ENCODE measurements at places on chromosomes 16 and 17.

DNA sequence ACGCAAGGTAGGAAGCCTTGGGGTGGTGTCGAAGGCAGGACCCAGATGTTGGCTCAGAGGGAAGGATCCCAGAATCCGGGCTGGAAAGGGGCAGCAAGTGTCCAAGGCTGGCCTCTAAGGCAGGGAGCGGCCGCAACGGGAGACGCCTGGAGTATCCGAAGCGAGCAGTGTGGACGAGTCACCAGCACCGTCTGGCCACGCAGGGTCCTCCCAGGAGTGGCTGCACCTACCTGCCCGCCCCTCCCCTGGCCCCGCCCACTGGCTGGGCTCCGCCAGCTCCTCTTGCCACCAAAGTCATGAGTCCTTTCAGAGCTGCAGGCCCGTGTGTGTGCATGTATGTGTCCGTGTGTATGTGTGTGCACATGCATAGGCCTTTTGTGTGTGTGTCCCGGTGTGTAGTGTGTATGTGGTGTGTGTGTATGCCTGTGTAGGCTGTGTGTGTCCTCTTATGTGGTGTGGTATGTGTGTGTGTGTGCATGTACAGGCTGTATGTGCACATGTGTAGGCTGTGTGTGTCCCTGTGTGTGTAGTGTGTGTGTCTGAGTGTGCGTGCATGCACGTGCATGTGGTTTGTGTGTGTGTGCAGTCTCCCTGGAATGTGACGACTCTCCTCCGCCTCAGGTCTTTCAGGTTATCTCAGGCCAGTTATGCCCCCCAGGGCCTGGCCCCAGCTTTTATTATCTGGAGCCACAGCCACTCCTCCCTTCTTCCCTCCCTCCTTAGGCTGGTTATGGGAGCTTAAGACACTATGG is at the start of gene PRSS8:
Gene PRSS8, minus strand, starts transcription at position 193 of the 752 bp plus-strand sequence. CDS start 229 bp downstream, outside the sequence.
- no peak for DNase-seq

GRCh38 chr17:63291258-63291657 is 154.8 kb downstream of the CYB561 start:
- DNase-seq, result no peak

GRCh38 chr16:89402962-89403361 is 87.4 kb downstream of the ANKRD11 start:
- DNase-seq, result peak; percentile 39

GRCh38 chr17:606508-607250 is 108.0 kb downstream of the VPS53 start:
- no peak for DNase-seq

GRCh38 chr17:32894245-32894644 is 17.3 kb upstream of the MYO1D start:
- no peak for DNase-seq

DNA sequence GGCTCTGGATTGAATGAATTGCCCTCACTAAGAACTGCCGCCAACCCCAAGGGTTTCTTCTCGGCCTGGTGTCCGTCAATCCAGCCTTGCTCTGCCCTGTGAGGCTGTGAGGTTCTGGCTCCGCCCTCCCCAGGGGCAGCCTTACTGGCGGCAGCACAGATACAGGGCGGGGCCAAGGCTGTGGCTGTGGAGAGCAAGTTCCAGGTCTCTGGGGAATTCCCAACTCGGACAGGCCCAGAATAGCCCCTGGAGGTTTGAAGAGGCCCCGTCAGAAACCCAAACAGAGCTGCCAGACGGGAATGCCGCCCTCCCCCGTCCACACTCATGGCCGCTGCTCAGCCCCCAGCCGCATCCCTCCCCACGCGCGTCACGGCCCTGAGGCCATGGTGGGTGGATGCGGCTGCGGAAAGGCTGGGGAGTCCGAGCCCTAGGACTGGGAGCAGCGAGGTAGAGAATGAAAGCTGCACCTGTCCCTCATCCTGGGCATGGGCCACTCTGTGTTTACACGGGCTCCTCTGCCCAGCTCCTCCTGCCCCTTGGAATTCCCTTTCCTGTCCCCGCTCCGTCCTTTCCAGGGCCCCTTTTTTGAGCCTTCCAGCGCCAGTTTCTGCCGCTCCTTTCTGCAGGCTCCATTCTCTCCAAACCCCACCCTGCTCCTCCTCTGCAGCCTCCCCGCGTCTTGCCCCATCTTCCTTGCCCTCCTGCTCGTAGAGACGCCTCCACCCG is 660 bp upstream of the PRRT2 start:
- peak; percentile 71 for DNase-seq

GRCh38 chr16:11610121-11610505 is 23.4 kb upstream of the LITAF start:
- no peak for DNase-seq

GRCh38 chr16:51919736-51920135 is 627.2 kb downstream of the TOX3 start:
- no peak for DNase-seq
